ENCODE measurements at places on chromosomes 1 and 21.

DNA sequence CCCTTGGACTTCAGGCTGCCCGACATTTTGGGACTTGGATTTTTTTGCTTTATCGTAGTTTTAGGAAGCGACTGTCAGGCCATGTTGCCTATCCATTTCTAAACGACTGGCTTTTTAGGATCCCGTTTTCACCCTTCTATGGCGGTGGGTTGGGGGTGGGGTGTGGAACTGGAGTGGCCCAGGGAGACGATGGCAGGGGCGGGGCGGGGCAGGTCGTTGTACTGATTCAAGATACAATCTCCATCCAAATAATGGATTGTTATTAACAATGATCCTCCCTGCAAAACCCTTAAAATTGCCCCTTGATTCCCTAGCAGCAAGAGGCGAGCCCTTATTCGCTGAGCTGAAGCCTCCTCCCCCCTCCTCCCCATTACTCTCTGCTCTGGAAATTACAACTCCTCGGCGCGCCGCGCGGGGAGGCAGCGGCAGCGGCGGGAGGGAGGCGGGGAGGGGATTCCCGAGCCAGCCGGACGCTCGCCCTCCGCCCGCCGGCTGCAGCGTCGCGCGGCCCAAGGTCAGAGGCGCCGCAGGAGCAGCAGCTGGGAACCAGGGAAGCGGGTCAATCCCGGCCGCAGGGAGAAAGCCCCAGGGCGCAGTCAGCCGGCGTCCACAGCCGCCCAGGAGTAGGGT, at the start of gene TRIM67:
Gene TRIM67 (plus strand): TSS at position 392 of the 630 bp plus-strand sequence. CDS start 912 bp downstream, outside the sequence.
- DNase-seq, result no peak

DNA sequence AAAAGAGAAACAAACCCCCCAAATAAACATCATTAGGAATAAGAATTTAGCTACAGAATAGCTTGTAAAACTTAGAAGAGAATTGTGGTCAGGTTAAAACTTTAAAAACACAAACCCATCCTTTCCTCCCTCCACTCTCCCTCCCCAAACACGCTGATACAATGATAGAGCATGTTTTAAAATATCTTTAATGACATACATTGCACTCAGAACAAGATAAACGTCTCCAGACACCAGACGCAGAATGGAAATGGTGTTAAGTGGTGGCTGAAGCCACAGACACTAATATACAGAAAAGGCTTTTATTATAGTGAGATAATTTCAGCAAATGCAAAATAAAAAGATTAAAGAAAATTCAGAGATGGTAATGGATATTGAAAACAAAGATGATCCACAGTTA, 58.9 kb upstream of the SAMD13 start:
- no peak for DNase-seq

- no peak for DNase-seq
Observed at GRCh38 chr1:179586107-179586823, 5.4 kb upstream of the TDRD5 start.

- no peak for DNase-seq
Observed at GRCh38 chr1:174680101-174680500, 232.3 kb downstream of the GPR52 start.

- DNase-seq, result no peak
Observed at GRCh38 chr1:228885845-228886244, 150.6 kb downstream of the RHOU start.

- DNase-seq, result no peak
Observed at GRCh38 chr1:215345766-215346165, 221.3 kb upstream of the KCTD3 start.

- DNase-seq, result no peak
Observed at GRCh38 chr1:183165456-183165855, 20.6 kb upstream of the LAMC2 start.

GRCh38 chr1:226977643-226978431, 37.7 kb downstream of the COQ8A start:
- no peak for DNase-seq

DNA sequence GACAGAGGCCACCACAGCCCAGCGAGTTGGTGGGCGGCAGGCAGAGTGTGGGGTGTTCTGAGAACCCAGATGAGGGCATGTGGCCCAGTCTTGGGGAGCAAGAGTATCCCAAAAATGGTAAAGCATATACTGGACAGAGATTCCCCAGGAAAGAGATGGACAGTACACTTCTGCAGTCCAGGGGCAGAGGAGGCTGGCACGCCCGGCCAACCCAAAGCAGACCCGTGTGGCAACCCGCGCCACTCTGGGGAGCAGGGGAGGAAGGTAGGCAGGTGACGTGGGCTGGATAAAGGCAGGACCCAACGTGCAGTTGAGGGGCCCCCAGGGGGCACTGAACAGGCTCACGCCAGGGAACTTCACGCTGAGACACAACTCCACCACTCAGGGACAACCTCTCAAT, 46.4 kb upstream of the RIPK4 start:
- DNase-seq, result no peak

- no peak for DNase-seq
Observed at GRCh38 chr1:247386687-247387086, 29.3 kb upstream of the NLRP3 start.

DNA sequence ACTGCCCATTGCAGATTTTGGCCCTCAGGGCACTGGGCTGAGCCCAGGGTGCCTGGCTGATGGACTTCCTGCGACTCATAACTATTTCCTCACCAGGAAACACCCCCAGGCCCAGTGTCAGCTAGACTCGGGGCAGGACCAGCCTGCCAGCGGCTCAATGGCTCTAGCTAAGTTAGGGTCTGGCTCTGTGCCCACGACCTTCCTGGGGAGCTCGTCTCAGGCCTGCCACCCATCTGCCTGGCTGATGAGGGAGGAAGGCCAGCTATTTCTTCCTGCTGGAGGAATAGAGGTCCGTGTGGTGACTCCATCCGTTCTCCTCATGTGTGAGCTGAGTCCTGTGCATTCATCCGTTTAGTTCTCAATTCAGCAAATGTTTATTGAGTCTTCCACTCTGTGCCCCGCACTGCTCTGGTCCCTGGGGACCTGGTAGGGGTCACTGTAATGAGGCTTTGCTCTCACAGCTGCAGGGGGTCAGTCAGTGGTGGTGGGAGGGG, 44.5 kb downstream of the KIRREL1 start:
- no peak for DNase-seq

DNA sequence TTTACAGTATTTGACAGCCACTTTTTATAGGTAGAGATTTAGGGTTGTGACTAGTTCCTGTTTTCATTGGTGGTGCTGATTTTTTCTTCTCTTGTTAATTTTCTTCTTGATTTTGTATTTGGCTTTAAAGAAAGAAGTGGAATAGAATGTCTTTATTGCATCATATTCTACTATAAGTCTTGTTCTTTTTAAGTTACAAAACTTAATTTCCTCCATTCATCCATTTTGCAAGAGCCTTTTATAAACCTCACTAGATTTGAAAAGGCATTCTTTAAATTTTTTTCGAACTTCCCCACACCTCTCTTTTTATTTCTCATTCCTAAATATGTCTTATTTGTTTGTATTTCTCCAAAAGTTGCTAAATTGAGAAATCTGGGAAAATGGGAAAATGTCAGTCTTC, 1368.6 kb upstream of the ADGRL4 start:
- no peak for DNase-seq

- no peak for DNase-seq
Observed at GRCh38 chr1:179817056-179817455, 60.5 kb downstream of the TOR1AIP2 start.

DNA sequence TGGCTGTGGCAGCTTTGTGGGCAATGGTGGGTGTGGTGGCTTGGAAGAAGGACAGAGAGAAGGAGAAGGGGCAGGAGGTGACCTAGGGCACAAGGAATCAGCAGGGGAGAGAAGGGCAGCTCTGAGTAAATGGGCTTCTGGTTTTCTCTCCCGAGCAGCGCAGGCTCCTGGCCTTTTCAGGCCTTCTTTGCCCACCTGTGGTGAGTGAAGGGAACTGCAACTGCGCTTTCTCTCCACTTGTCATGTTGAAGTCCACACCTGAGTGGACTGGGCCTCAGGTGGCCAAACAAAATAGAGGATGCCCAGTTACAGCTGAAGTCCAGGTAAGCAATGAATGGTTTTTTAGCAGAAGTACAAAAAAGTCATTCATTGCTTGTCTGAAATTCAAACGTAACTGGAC, 29.4 kb upstream of the KCNA10 start:
- no peak for DNase-seq

GRCh38 chr1:15578921-15579682, 5.7 kb downstream of the AGMAT start:
- peak; percentile 9 for DNase-seq

GRCh38 chr1:43708002-43708410, 670 bp downstream of the ST3GAL3 start:
- DNase-seq, result no peak

DNA sequence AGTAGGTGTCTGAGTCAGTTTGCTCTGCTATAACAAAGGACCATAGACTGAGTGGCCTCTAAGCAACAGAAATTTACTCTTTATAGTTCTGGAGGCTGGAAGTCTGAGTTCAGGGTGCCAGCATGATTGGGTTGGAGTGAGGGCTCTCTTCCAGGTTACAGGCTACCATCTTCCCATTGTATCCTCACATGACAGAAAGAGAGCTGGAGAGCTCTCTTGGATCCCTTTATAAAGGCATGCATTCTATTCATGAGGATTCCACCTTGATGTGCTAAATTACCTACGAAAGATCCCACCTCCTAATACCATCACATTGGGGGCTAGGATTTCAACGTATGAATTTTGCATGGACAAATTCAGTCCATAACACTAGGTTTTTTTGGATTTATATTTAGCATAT, 79.6 kb downstream of the LTN1 start:
- no peak for DNase-seq

DNA sequence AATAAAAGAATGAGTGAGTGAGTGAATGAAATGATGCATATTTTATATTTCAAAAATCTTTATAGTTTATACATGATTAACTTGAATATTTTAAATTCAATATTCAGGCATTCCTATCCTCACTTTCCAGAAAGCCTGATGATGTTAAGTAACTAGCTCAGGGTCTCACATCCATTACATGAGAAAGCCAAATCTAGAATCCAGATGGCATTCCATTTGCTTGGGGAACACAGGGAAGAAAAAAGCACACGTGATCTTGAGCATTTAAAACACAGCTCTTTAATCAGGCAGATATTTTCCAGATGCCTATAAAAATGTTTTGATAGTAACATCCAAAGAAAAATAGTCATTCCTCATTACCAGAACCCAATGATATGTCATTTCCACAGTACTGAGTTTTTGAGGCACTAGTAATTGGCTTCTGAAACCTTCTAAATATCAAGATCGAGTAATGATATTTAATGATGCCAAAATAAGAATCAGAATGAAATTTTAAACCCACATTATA, 291.9 kb downstream of the DSCAM start:
- no peak for DNase-seq

- no peak for DNase-seq
Observed at GRCh38 chr1:40723196-40723955, 31.9 kb downstream of the NFYC start.

GRCh38 chr1:81848880-81849682, 48.3 kb downstream of the ADGRL2 start:
- DNase-seq, result no peak

- DNase-seq, result no peak
Observed at GRCh38 chr1:8412183-8412831, 94.4 kb downstream of the SLC45A1 start.

DNA sequence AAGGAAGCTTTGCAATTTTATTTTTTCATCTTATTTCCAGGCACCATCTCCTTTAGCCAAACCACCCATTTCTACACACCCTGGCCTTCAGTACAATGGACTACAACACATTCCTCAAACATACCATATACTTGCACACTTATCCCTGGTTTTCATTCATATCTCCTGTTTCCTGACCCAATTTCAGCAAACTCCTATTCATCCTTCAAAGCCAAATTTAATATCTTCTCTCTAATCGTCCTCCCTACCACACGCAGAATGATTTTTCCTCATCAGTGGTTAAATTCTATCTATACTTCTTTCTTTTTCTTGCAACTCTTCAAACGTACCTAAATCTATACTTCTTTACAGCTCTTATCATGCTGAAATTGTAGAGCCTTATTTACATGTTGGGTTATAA, 2.9 kb downstream of the DENND2C start:
- DNase-seq, result no peak

DNA sequence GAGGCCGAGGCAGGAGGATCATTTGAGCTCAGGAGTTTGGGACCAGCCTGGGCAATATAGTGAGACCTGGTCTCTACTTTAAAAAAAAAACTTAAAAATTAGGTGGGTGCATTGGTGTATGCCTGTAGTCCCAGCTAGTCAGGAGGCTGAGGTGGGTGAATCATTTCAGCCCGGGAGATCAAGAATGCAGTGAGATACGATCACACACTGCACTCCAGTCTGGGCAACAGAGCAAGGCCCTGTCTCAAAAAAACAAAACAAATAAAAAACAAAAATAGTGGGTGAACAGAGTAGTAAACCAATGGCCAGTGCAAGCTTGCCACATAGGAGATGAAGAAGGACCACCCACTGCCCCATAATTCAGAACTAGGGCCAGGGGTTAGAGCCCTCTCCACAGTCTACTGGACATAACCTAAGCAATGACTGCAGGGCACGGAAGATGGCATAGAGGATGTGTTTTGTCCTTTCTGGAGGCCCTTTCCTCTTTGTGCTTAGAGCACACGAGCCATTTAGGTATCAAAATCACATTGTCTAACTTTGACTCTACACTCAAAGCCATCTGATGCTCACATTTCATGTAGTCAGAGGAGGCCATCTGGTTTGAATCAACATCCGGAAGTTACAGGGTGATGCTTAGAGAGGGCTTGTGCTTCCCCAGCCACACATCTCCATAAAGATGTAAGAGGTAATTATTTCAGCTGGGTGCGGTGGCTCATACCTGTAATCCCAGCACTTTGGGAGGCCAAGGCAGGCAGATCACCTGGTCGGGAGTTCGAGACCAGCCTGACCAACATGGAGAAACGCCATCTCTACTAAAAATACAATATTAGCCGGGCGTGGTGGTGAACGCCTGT, 12.6 kb downstream of the CD2 start:
- DNase-seq, result no peak

- no peak for DNase-seq
Observed at GRCh38 chr1:226094451-226094850, 31.9 kb downstream of the H3-3A start.

GRCh38 chr1:22117238-22117637, 25.7 kb downstream of the WNT4 start:
- DNase-seq, result no peak

GRCh38 chr1:19345391-19345790, 33.3 kb downstream of the SLC66A1 start:
- DNase-seq, result no peak

DNA sequence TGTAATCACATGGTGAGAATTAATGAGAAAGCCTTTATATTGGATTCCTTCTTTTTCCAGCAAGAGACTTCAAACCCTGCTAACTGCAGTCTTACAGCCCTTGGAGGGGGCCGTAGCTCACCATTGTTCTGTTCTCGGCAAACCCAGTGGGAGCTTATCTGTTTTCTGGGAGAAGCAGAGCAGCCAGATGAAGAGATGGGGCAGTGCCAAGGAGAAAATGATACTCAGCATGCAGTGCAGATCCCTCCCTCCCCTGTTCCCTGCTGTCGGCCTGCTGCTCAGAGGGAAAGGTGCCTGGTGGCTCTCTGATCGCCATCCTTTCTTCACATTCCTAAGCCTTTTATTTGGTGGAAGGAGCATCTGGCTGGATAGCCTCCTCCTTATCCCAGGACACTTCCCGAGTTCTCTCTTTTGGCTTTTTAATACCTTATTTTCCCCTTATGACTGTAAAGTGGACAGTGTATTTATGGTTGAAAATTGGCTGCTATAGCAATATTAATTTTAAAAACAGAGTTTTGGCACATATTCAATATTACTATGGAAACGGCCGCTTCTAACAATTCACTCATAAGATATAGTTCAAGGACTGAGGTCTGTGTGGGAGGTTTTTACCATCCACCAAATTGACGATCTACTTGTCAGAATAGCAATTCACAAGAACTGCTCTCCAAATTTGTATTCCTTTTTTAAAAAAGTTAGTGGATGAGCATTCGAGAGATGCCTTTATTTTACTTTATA, 203.4 kb downstream of the CRB1 start:
- DNase-seq, result no peak

Measured in activated T-cell treated with anti-CD3 and anti-CD28 coated beads for 24 hours (primary cell).